Lower lobe of right lung (tissue), 2 donors: ENCODE measurements at places on chromosomes 12 and 14. TPM values are rescaled to one million over a fixed set of nuclear protein-coding genes. Genes with fewer than 3 reads are reported as not detected.
A peak's percentile ranks its signal among the peaks of the same experiment; 100 is the strongest.

The LRRC10 gene
- not detected for total RNA-seq

The SLC4A8 gene
- total RNA-seq = 8.3 TPM

The CLEC1B gene
- total RNA-seq = 0.95 TPM

The CD163L1 gene
- 4.5 TPM for total RNA-seq

The B4GALNT3 gene
- total RNA-seq = 20.6 TPM

The GPRC5A gene
- total RNA-seq = 482 TPM

The ARID4A gene
- 37.9 TPM for total RNA-seq

The ASCL1 gene
- total RNA-seq = 0.15 TPM

GRCh38 chr12:71684081-71684480 lies 1.8 kb upstream of the TMEM19 start:
- H3K4me1 ChIP-seq = peaks cover 19% of the 10 kb centered on the region
- H3K4me3 ChIP-seq = no peak overlapping the region
- H3K27me3 ChIP-seq = no peaks in the 10 kb centered on the region
- H3K36me3 ChIP-seq = no peaks in the 10 kb centered on the region
- DNase-seq = no peak
- no peak overlapping the region for H3K27ac ChIP-seq

GRCh38 chr12:28258998-28259397 lies 68.7 kb downstream of the CCDC91 start:
- DNase-seq = no peak
- H3K36me3 ChIP-seq = no peaks in the 10 kb centered on the region
- no peaks in the 10 kb centered on the region for H3K4me1 ChIP-seq
- no peak overlapping the region for H3K27ac ChIP-seq
- H3K4me3 ChIP-seq = no peak overlapping the region

DNA sequence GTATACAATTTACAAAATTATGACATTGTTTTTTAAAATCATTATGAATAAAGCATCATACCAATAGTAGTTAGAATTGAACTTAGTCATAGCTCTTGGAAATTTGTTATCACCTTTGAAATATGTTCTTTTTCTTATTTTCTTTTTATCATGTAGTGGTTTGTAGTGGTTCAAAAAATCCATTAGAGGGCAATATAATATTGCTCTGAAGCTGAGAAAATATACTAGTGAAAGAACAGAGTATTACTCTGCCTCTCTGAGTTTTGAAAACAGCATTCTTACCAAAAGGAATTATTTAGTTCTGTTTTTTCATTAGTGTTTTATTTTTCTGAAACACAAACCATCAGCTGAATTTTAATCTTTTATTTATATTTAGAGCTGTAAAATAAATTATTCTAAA lies 76.2 kb downstream of the PDZRN4 start:
- no peak overlapping the region for H3K4me3 ChIP-seq
- H3K36me3 ChIP-seq = no peaks in the 10 kb centered on the region
- DNase-seq = no peak

DNA sequence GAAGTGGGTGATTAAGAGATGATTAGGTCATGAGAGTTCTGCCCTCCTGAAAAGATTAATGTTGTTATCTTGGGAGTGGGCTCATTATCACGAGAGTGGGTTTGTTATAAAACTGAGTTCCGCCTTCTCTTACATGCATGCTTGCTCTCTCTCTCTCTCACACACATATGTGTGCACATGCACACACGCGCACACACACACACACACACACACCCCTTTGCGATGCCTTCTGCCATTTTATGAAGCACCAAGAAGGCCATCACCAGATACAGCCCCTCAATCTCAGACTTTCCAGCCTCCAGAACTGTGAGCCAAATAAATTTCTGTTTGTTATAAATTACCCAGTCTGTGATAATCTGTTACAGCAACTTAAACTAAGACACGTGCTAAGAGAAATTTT lies 5.7 kb upstream of the SLC41A2 start:
- no peak overlapping the region for H3K4me3 ChIP-seq
- DNase-seq = no peak
- H3K4me1 ChIP-seq = peaks cover 12% of the 10 kb centered on the region
- peaks cover 10% of the 10 kb centered on the region for H3K27me3 ChIP-seq

DNA sequence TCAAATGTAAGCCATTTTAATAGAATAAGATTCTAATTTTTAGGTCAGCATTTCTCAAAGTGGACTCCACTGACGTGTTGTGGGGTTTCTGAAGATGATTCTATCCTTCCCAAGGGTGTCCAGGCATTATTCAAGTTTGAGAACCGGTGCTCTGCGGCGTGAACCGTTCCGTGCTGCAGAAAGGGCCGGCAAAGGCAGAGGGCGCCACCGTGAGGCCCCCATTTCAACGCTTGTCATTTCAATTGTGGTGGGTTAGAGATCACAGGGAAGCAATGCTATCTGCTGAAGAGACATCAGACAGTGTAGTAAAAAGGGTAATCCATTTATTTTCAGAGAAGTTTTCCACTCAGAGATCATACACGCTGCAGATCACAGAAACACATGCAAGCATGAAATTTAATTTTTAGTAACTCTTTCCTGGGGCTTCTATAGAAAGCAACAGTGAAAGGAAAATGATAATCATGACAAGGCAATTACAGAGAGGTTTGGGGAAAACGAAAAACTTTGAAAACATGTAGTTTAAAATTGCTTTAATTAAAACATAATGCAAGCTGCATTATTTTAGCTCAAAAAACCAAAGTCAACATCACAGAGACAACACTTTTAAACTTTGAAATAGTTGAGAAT lies 201.7 kb downstream of the EXOC5 start:
- peak; percentile 51 for DNase-seq
- H3K4me3 ChIP-seq = no peak overlapping the region
- no peaks in the 10 kb centered on the region for H3K36me3 ChIP-seq
- H3K4me1 ChIP-seq = no peaks in the 10 kb centered on the region
- peaks cover 18% of the 10 kb centered on the region for H3K27me3 ChIP-seq

DNA sequence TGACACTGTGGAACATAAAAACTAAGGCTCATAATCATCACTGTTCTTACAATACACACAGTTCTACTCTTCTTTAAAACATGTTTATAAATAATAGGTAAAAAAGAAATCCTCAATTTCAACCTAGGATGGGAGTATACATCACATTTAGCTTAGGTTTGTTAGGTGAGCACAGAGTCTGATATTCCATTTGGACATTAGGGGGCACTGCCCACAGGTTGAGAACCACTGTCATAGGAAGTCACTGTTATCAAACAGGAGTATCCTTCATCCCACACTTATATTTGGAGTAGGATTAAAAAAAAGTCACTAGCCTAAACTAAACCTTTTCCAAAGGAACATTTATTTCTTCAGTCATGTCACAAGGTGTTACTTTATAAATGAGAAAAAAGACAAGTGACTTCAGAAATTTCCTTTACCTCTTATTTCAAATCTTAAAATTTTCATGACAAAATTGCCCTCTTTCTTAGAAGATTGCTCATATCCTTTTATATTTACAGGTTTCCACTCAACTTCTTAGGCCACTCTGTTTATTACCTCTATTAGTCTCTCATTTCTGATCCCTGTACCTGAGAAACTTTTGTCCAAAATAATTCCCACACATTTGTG lies 240.6 kb downstream of the CPNE8 start:
- H3K4me1 ChIP-seq = no peaks in the 10 kb centered on the region
- no peak overlapping the region for H3K4me3 ChIP-seq
- DNase-seq = no peak

- no peaks in the 10 kb centered on the region for H3K4me1 ChIP-seq
- H3K4me3 ChIP-seq = no peak overlapping the region
- H3K27me3 ChIP-seq = no peaks in the 10 kb centered on the region
- no peak for DNase-seq
Observed at GRCh38 chr14:83355609-83356008, 1822.0 kb upstream of the SEL1L start.

DNA sequence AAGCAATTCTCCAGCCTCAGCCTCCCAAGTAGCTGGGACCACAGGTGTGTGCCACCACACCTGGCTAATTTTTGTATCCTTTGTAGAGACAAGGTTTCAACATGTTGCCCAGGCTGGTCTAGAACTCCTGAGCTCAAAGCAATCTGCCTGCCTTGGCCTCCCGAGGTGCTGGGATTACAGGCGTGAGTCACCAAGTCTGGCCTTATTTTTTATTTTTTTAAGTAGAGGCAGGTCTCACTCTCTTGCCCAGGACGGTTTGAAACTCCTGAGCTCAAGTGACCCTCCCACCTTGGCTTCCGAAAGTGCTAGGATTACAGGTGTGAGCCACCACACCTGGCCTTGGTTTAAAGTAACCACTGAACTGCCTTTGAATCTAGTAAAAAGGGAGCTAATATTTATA lies 56.8 kb downstream of the SPPL3 start:
- DNase-seq = no peak
- no peak overlapping the region for H3K4me3 ChIP-seq
- no peak overlapping the region for H3K27ac ChIP-seq
- H3K4me1 ChIP-seq = peaks cover 69% of the 10 kb centered on the region
- H3K27me3 ChIP-seq = no peaks in the 10 kb centered on the region

GRCh38 chr14:90816681-90817436 lies 629 bp upstream of the TTC7B start:
- H3K4me1 ChIP-seq = peaks cover 14% of the 10 kb centered on the region
- H3K36me3 ChIP-seq = no peaks in the 10 kb centered on the region
- DNase-seq = no peak
- no peak overlapping the region for H3K27ac ChIP-seq
- peak overlapping the region; percentile 11 for H3K4me3 ChIP-seq

- DNase-seq = no peak
- H3K36me3 ChIP-seq = no peaks in the 10 kb centered on the region
- H3K4me1 ChIP-seq = no peaks in the 10 kb centered on the region
- H3K27me3 ChIP-seq = no peaks in the 10 kb centered on the region
- H3K4me3 ChIP-seq = no peak overlapping the region
Observed at GRCh38 chr12:12939888-12940287, 12.1 kb downstream of the GPRC5D start.

DNA sequence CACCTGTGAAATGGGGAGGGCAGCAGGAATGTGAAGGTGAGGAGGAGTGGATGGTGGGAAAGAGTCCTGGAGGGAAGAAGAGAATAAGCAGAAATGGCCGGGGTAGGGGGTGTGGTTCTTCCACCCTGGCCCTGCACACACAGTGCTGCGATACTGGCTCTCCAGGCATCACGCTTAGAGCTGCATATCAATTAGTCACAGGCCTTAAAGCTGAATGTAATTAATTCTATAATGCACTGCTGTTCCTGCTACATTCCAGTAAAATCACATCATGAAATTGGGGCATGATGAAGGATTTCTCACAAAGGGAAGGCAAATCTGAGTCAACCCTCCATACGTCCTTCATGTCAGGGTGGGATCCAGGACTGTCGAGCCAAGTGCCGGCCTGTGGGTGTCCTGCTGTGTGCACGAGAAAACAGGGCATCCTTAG lies 566.1 kb downstream of the BCL11B start:
- H3K36me3 ChIP-seq = no peaks in the 10 kb centered on the region
- H3K27ac ChIP-seq = no peak overlapping the region
- H3K27me3 ChIP-seq = no peaks in the 10 kb centered on the region
- no peaks in the 10 kb centered on the region for H3K4me1 ChIP-seq
- DNase-seq = no peak
